Activated naive CD4-positive, alpha-beta T cell treated with anti-CD3 and anti-CD28 coated beads, Interleukin-2, amount 50 U/mL, for 72 hours (primary cell): ENCODE measurements at places on chromosomes 5 and 9.

GRCh38 chr5:103374473-103374963 lies 116.0 kb downstream of the MACIR start:
- no peak for DNase-seq

GRCh38 chr5:34609951-34610441 lies 46.1 kb upstream of the RAI14 start:
- no peak for DNase-seq

DNA sequence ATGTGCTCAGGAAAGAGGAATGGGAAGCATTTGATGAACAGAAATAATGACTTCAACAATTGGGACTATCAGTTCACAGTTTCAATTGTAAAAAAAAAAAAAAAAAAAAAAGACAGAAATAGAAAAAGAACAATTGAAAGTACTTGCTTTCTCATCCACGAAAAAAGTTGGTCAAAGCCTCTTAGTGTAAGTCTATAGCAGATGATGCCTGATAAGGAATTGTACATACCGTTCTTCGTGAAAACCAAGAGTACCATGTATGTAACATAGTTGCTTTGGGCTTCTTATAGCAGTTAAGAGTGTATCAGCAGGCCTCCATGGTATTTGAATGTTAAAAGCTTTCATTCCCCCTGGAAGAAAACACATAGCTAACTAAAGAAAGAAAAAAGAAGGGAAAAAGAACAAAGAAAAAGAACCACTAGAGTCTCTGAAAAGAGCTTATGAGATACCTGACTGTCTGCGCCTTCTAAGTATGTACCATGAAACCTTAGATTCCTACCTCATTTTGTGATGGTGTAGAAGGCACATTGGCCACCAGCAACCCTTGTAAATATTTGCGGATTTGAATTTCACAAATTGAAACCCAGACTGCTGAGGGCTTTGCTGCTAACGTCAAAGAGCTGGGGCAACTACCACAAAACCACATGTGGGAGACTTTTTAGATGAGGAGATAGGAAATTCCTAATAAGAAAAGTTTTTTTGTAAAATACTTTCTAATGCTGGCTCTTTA lies 75.2 kb downstream of the TMC1 start:
- no peak for DNase-seq

GRCh38 chr9:113578279-113578865 lies 114.8 kb downstream of the RGS3 start:
- no peak for DNase-seq

- no peak for DNase-seq
These were observed 44.7 kb downstream of the GAS1 start for GRCh38 chr9:86902586-86902985.
